ENCODE measurements at places on chromosomes 2 and 18.
A peak's percentile ranks its signal among the peaks of the same experiment; 100 is the strongest.

GRCh38 chr2:180873219-180873618, 107.2 kb upstream of the UBE2E3 start:
- no peak for DNase-seq

- DNase-seq, result no peak
These were observed 217.1 kb downstream of the DYM start for GRCh38 chr18:49243391-49243790.

- no peak for DNase-seq
These were observed 1.2 kb downstream of the ANKRD53 start for GRCh38 chr2:70979626-70980025.

DNA sequence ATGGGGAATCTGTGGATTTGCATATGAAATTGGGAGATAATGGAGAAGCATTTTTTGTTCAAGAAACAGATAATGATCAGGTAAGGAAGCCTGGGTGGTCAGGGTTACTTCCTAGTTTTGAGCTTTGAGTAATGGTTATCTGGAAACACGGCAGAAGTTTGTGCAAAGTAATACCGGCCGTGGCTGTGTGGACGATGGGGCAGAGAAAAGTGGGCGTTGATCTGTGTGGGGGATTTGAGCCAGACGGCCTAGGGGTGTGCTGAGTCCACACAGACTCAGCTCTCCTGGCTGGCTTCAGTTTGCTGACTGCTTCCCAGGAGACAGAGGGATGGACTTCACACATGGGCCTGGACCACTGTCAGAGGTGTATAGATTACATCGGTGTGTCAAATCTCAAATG, 21.3 kb downstream of the LPIN1 start:
- no peak for DNase-seq

- DNase-seq, result no peak
These were observed 34.7 kb downstream of the PTPN18 start for GRCh38 chr2:130390460-130391057.

GRCh38 chr2:121136323-121136722, 148.7 kb downstream of the TFCP2L1 start:
- DNase-seq, result no peak

DNA sequence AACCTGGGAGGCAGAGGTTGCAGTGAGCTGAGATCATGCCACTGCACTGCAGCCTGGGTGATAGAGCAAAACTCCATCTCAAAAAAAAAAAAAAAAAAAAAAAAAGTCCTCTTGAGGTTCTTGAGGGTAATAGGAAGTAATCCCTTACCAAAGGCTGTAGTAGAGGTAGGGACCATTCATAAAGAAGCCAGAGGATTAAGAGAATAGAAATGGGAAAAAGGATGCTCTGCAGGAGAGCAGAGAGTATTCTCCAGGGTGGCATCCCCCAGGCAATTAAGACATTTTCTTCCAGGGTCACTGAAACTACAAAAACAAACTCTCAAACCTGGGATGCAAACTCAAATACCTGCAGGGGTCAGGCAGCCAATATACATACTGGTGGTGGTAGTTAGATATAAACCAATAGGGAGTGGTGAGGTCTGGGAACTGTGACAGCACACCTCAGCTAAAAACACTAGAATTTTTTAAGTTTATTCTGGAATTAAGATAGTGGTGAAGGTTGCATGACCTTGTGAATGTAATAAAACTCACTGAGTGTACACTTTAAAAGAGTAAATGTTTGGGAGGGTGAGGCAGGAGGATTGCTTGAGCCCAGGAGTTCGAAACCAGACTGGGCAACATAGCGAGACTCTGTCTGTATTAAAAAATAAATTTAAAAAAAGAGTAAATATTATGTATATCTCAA, 24.7 kb downstream of the RAPH1 start:
- no peak for DNase-seq

- no peak for DNase-seq
These were observed 5.3 kb upstream of the METTL21A start for GRCh38 chr2:207630491-207630890.

DNA sequence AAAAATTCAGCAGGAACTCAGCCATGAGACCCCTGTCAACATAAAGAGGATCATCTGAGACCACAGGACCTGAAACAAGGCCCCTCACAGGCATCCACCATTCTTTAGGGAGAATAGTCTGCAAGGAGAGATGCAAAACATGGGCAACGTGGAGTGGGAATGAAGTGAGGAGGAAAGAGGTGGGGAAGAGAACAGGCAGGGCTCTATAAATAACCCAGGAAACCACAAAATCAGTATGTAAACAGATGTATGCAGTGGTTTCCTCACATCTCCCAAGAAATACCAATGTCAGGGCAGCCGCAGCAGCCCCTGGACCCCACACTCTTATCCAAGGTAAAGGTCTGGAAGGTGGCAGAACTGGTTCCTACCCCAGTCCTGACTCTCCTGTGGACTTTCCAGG, 168.5 kb downstream of the EN1 start:
- no peak for DNase-seq

- DNase-seq, result no peak
These were observed 138.4 kb upstream of the RIOK3 start for GRCh38 chr18:23314672-23315071.

DNA sequence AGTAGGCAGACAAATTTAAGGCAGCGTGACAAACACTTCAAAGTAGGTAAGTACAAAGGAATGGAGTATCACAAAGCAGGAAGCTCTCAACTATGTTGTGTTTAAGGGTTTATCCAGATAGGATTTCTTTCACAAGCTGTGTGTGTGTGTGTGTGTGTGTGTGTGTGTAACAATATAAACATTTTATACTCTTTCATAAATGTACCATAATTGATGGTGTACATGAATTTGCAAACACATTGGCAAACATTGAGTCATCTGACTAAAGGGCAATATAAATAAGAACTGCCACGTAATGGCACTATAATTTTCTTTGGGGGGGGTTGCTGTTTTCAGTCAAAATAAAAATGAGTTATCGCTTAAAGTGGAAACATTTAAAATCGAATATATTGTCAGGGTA, 1004.4 kb upstream of the DDX18 start:
- no peak for DNase-seq

- no peak for DNase-seq
These were observed 84.4 kb upstream of the CAVIN2 start for GRCh38 chr2:191931329-191931728.

GRCh38 chr2:237556773-237557632, 9.4 kb upstream of the PRLH start:
- no peak for DNase-seq

DNA sequence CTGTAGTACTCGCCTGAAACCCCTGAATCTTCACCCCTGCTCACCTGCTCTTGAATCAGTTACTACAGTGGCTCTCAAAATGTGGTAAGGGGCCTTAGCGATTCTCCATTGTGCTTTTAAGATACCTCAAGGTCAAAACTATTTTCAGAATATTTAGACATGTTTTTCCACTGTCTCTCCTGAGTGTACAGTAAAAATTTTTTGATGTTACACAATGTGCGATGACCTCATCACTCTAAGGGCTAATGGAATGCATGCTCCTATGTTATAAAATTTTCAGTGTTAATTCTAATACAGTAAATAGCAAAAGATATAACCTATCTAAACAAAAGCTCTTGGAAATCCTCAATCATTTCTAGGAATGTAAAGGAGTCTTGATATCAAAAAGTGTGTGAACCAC, 336.9 kb upstream of the PKDCC start:
- DNase-seq, result no peak

GRCh38 chr2:136384531-136385303, 266.8 kb upstream of the CXCR4 start:
- peak; percentile 66 for DNase-seq

DNA sequence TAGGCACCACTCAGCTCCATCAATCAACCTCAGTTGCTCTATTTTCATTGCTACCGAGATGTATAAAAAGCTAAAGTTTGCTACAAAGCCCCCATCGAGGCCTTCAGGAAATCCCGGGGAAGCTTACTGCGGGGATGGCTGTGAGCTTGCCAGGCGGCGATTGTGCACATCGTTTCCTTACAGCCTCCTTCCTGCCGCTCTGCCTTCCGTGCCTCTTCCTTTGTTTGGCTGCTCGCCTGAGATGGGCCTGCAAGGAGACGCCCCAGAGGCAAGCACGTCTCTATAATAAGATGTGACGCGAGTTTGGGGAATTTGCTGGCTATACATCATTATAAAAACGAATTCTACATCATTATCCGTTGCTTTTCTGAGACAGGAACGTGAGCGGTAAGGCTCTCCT, 41.6 kb downstream of the DHRS9 start:
- DNase-seq, result no peak

- DNase-seq, result peak; percentile 22
These were observed 818 bp downstream of the ITGB1BP1 start for GRCh38 chr2:9422321-9423099.

DNA sequence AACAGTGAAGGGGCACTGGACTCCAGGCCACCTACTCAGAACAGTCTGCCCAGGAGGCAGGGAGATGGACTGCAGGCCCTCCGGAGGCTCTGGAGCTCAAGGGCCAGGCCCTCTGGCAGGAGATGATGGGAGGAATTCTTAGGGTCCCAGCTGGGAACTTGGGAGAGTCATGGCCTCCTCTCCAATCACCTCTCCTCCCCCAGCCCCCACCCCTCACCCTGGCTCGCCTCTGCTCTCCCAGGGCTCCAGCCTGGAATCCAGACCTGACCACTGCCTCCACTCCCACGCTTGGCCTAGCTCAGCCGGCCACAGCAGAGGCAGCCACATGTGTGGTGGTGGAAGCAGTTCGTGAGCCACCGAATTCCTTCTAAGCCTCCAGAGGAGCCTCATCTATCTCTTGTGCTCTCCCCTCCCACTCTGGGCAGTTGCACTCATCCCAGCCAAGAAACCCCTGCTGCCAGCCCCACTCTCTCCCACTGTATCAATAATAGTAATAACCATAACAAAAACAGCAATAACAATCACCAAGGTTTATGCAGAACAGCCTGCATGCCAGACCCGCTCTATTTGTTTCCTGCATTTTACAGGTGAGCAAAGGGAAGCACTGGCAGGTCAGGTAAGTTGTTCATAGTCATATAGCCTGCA, 67.4 kb downstream of the TNS1 start:
- no peak for DNase-seq

GRCh38 chr2:24456599-24457556, 34.2 kb upstream of the NCOA1 start:
- peak; percentile 8 for DNase-seq

DNA sequence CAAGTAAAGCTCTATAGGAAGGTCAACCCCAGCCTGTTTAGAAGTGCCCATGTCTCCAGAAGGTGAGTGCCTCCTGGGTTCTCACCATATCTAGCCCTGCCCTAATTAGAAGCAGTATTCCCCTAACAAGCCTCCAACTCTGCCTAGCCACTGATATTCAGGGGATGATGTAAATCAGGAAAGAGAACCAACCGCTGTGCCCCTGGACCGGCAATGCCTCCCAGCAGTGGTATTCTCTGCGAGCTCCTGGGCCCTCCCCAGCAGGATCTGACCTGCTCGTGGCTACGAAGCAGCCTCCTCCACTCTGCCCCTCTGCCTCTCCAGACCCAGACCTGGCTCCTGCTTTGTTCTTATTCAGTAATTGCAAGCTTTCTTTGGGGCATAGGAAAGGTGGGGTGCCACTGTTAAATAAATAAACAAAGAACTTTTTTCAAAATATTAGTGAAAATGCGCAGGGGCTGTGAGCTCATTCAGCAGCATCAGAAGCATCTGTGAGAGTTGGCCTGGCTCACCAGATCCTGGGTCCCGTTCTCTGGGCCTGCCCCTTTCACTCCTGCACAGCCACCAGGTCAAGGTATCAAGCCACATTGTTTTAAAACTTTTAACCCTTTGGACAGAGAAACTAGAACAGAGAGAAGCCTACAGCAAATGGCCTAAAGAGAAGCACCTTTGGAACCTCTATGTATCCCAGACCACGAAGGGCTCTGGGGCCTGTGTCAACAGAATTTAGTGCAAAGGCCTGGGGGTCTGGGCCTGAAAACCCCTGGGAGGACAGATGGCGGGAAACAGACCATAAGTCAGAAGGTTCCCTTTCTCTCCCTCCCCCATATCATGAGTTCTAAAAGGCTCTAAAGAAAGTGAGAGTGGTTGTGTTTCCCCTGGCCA, 11.9 kb downstream of the MREG start:
- no peak for DNase-seq

DNA sequence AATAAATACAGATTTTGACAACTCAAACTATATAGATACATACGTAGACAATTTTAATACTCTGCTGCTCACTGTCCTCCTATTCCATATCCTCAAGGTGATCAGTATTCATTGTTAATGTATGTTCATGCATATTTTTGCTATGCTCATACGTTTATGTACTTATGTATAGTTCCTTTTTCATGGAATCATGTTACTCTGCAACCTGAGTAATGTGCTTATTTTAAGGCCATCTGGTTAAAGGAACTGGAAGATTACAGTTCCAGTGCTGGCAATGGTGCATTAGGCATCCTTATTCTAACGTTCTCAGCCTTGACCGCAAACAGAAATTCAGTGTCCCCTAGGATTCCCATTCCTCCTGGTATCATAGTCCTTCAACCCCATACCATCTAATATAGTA, 385.0 kb upstream of the TNP1 start:
- no peak for DNase-seq

DNA sequence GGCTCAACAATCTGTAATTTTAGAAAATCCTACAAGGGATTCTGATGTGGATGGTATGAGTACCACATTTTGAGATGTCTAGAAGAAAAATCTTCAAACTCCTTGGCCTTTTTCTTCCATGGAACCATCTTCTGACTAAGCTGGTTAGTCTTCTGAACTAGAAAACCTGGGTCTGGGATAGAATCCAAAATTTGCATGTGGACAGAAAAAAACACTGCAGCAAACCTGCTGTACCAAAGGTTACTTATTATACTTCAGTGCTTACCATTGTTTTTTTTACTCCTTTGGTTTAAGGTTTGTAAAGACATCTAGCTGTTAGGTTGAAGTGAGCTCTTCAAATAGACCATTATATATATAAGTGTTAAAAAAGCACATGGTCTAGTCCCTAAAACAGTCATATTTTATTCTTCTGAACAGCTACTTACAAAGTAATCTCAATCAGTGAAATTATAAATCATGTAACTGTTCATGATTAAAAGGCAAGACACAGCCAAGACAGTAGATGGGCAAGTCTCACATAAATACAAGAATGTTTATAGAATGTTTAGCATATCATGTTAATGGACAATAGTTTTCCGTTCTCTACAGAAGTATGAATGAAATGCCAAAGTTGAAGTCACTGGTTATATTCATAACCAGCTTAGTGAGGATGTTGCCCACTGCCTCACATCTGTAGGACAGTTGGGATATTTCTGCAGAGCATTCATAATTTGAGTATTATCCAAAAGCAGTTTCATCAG, 85.5 kb downstream of the ORC4 start:
- DNase-seq, result no peak

DNA sequence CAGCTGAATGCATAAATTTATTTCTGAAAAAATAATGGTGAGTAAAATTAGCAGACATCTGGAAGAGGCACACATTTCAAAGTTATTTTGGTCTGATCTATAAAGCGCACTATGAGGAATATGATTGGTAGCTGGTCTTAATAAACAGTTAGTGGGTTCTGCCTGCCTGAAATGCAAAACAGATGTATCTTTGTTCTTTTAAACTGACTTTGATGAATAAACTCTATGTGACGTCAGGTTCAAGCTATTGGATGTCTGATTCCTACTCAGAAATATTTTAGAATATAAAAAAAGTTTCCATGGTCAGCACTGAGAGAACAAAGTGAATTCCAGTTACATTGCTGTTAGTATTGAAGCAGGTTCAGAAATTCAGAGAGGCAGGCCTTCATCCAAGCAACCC, 136.4 kb downstream of the TPGS2 start:
- DNase-seq, result no peak

Measured in AML-193 (cell line).